Globus pallidus (tissue), 1 donor: ENCODE measurements at places on chromosomes 2 and 18.

DNA sequence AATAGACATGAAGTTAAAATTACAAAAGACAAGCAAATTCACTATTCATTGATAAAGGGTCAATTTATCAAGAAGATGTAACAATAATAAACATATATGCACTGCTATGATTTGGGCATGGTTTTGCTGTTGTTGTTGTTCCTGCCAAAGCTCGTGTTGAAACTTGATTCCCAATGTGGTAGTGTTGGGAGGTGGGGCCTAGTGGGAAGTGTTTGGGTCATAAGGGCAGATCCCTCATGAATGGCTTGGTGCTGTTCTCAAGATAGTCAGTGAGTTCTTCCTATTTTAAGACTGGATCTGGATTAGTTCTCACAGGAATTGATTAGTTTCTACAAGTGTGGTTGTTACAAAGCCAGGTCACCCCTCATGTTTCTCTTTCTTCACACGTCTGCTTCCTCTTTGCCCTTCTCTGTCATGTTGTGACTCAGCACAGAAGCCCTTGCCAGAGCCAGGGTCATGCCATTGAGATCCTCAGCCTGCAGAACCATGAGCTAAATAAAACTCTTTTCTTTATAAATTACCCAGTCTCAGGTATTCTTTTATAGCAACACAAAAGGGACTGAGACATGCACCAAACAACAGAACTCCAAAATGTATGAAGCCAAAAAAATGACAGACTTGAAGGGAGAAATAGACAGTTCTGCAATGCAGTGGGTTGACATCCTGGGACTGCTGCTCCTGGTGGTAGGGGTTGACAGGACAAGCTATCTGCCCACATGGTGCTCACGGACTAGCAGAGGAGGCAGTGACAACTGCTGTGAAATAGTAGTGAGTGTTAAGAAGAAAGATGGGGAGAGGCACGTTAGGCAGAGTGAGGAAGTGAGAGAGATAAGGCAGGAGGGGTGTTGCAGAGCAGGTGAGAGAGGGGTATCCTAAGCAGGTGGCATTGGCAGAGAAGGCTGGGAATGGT lies 18.6 kb upstream of the SKA1 start:
- no peak for DNase-seq

DNA sequence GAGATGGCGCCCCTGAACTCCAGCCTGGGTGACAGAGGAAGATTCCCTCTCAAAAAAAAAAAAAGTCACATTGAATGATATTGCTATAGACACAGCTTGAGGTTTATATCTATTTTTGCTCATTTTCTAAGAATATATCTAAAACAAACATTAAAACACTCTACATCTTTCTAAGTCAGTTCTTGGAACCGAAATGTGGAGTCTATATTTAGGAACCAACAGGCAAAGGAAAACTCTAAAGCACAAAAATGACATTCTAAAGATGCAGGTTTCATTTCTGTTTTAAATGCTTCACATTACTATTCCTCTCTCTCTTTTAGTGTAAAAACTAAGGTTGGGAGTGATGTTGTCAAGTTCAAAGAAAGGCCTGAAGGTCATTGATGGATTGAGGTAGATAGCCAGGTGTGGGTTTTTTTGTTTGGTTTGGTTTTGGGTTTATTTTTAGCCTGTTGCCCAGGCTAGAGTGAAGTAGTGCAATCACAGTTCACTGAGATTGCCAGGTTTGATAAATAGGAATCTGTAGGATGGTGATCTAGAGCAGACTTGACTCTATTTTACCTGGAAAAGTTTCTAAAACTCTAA lies 194.0 kb upstream of the RBBP8 start:
- DNase-seq, result no peak

GRCh38 chr2:23546913-23547312 lies 161.9 kb downstream of the KLHL29 start:
- no peak for DNase-seq

DNA sequence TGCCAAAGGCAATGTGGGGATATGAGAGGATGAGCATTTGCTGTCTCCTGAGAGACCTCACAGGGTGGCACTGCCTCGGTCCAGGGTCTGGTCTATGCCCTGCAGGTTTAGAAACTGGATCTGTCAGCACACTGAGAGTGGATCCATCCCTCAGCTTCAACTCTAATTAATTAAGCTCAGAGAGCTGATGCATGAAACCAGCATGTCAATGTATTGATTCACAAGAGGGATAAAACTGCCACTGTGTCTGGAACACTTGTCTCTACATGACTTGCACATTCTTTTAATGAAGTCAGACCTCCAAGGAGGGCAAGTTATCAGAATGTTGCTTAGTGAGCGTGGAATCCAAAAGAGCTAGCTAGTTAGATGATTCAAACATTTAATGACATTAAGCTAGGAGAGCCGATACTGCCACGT lies 22.5 kb upstream of the POLE4 start:
- DNase-seq, result no peak

- no peak for DNase-seq
Measured at GRCh38 chr2:2694746-2695145, 363.7 kb upstream of the MYT1L start.

- no peak for DNase-seq
Measured at GRCh38 chr2:122319539-122320132, 564.2 kb downstream of the TSN start.

- peak; percentile 16 for DNase-seq
Measured at GRCh38 chr2:28423856-28424605, 31.4 kb downstream of the FOSL2 start.

DNA sequence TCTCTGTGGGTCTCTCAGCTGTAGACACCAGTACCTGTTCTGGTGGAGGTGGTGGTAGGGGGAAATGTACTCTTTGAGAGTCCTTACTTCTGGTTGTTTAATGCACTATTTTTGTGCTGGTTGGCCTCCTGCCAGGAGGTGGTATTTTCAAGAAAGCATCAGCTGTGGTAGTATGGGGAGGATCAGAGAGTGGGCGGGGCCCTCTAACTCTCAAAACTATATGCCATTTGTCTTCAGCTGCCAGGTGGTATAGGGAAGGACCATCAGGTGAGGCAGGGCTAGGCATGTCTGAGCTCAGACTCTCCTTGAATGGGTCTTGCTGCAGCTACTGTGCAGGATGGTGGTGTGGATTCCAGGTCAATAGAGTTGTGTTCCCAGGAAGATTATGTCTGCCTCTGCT lies 1100.8 kb downstream of the CNTNAP5 start:
- DNase-seq, result no peak

DNA sequence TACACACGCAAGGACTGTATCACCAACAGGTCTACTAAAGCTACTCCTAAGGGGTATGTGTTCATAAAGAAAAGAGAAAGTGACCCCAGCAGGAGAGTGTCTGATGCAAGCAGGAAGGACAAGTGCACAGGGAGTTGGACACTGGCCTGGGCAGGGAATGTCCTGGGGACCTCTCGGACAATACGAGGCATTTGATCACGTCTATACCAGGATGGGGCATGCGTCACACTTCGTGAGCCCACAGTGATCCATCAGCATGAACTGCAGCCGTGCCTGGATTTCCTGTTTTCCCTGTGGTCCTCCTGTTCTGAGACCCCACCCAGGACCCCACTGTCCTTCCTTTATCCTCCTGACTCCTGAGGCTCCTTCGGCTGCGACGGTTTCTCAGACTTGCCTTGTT lies 113.9 kb downstream of the HDAC4 start:
- DNase-seq, result no peak

DNA sequence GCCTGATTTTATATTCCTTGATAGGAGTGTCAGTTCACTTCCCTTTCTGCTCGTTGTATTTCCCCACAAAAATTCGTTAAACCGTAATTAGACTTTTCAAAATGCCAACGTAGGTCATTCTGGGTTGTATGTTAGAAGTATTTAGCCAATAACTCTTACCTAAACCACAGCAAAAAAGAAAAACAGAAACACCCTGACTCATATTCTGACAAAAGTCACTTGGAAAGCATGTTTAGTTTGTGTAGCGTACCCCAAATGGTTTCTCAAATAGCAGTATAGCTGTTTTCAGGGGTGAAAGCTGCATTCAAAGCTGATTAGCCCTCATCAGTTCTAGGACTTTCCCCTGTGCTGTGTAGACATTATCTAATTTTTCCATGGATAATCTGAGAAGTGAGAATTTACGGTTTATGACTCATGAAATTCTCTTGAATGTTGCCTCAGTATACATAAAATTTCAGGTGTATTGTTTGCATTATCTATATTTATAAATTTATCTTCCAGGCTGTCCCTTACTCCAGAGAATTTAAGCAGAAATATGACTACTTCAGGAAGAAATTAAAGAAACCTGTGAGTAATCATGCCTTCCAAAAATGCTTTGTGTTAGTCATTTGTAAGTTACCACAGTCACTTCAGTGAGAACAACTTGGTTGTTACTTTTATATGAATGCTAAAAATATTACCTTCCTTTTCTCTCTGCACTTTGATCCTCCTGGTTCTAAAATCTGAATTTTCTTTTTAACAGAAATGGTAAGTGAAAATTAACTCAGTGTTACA lies 264.9 kb downstream of the ALPK2 start:
- no peak for DNase-seq

GRCh38 chr2:226079196-226079595 lies 679.7 kb downstream of the NYAP2 start:
- no peak for DNase-seq

DNA sequence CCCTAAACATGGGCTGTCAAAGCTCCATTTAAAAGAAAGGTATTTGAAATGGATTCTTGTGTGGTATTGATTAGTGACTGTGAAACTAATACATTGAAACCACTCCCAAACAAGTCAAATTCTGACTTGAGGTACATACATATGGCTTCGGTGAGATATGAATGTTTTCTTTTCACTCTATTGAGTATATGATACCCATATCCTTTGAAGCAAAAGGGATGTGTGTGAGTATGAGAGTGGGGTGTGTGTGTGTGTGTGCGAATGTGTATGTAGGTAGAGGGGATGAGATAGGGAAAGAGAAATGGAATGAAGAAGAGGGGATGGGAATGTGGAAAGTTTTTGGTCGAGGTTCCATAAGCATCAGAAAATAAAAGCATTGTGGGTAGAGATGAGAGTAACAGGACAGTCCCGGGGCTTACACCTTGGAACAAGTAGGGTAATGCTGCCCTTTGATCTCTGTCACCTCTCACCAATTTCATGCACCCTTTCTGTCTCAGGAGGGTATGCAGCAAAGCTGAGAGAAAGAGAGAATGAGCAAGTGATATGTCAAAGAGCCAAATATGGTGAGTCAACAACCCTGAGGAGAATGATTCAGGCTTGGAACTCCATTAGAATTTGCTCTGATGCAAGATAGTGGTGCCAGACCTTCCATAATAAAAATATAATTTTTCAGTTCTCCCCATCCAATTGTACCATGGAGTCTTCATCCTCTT lies 64.0 kb upstream of the ZEB2 start:
- DNase-seq, result no peak

DNA sequence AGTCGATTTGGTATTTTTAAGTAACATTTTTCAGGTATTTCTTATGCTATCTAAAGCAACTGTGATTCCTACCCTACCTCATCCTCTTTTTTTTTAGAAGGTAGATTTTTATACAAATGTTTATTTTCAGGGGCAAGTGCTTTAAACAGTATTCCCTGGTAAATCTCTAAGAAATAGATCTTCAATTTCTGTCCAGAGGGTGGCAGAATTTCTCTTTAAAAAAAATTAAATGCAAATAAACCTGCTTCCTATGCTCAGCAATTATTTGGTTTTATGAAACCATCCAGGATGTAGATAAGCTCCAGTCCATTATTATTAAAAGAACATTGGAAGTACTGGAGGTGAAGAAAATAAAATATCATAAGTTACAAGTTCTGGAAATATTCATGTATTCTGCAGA lies 191.9 kb downstream of the MYO3B start:
- peak; percentile 23 for DNase-seq

GRCh38 chr2:69291004-69291650 lies 95.9 kb downstream of the GFPT1 start:
- DNase-seq, result peak; percentile 32

DNA sequence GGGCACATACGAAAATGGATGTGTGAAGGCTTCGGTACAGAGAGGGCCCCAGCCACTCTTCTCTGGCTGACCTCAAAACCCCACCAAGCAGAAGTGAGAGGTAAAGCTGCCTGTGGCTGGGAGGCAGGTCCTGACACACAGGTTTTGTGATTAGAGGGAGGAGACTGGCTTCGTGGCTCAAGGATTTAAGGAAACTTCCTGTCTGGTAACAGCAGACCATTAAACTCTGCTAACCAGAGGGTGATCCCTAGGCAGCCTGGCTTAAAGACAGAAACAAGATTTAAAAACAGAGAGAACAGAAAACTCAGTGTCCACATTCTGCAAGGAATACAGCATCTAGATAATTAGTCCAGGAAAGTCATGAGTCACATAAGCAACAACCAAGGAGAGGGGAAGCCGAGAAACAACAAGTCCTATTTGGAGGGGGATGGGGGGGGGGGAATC lies 101.9 kb downstream of the NFATC1 start:
- no peak for DNase-seq

- DNase-seq, result no peak
Measured at GRCh38 chr2:7634409-7634808, 717.2 kb downstream of the RNF144A start.

- no peak for DNase-seq
Measured at GRCh38 chr2:32591669-32592463, 36.0 kb upstream of the TTC27 start.

DNA sequence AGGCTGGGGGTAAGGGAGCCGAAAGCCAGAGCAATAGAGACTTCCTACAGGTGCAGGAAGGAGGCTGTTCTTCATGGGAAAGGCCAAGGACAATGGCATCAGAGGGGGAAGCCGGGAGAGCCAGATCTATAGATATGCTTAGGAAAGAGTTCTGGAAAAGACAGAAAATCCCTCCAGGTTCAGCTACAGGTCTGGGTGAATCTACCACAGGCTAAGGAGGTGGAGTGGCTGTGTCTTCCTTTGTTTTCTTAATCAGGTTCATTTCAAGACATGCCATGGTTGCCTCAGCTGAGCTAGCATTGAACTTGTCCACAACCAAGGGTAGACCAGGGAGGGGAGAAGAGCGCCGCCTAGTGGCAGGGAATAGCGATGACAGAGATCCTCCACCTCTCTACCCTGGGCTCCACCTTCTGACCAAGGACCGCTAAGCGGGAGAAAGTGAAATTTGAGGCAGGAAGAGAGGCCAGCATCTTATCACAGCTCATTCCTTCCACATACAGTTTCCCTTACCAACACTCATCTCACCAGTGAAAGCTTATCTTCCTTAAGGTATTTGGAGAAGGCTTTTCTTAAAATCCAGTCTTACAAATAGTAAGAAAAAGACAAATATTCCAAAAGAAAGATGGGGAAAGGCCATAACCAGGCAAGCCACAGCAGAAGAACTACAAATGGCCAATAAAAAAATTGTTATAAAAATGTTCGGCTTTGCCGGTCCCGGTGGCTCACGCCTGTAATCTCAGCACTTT lies 74.2 kb downstream of the VIT start:
- no peak for DNase-seq

GRCh38 chr2:206250041-206250897 lies 24.2 kb upstream of the ZDBF2 start:
- no peak for DNase-seq

- no peak for DNase-seq
Measured at GRCh38 chr2:38380397-38381130, 3.5 kb upstream of the ATL2 start.

GRCh38 chr18:12245793-12246135 lies 8.4 kb upstream of the CIDEA start:
- no peak for DNase-seq
